Adipocyte (in vitro differentiated cells): ENCODE measurements at places on chromosomes 7 and 10.

DNA sequence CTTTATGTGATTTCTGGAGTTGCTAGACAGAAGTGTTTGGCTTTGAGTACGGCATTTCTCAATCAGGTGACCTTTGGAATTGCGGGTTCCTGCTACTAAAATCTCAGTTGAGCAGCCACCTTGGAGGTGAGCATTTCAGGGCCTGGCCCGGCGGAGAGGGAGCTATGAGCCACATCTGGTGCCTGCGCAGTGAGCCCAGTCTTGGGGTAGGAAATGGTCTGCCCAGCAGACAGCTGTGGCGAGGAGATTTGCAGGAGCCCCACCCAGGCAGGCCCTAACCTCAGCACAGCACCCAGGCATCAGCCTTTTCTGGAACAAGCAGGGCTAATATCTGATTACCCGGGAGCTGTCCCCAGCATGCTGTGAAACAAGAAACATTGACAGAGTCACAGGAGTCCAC lies 547.9 kb upstream of the FOXK1 start:
- no peak for DNase-seq

DNA sequence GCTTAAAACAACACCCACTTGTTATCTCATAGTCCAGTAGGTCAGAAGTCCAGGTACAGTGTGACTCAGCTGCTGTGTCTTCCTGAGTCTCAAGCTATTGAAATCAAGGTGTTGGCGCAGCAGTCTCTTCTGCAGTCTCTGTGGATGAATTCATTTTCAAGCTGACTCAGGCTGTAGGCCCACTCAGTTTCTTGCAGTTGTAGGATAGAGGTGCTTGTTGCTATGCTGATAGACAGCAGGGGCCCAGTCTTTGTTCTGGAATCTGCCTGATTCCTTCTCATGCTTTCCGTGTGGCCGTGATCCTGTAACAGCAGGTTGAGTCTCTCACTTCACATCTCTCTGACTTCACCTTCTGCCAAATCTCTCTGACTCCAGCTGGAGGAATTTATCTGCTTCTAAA lies 400.4 kb upstream of the POM121L12 start:
- DNase-seq = no peak

DNA sequence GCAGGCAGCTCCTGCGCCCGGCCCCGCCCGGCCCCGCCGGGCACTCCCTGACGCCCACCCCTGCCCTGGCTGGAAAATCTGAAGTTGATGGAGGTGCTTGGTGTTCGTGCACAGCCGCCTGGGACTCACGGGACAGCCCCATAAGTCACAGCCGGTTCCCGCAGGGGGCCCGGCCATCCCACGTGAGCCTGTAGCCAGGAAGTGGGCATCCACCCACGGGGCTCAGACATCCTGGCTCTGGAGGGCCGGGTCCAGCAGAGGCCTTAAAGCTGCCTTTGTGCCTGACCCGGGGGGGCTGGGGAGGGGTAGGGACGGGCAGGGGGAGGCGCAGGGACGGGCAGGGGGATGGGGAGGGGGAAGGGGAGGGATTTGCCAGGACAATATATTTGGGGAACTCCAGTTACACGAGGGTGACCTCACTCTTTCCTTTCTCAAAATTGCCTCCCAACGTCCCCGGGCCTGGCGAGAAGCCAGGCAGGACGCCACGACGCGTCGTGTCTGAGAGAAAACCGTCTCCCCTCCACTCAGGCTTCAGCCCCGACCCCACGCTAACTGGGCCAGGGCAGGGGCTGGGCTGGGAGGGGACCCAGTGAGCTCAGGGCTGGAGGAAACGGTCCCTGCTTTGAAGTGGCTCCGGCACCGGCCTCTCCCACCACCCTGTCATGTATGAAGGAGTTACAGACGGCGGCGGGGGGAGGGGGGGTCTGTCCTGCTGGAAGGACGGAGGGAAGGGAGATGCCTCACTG lies 82.1 kb upstream of the PDGFA start:
- peak; percentile 14 for DNase-seq

DNA sequence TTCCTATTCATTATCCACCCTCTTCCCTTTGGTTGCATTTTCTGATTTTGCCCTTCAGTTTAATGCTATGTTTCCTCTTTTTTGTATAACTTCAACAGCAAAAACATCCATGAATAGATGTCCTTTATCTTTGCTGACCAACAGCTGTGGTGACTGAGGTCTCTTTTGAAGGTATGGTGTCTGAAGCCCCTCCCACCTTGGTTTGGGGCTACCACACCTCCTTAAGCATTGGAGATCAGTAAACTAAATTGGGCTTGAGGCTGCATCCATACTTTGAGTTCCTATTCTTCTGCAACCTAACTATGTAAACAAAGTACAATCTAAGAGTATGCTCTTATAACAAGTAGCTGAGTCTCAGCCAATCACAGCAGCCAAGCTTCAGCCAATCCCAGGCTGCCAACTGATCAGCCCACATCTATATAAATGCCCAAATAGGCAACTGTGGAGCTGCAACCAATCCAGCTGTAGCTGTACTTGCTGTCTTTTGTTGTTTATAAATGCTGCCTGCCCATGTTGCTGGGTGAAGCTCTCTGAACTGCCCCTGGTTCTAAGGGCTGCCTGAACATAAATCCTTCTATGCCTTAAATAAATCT lies 69.4 kb upstream of the PDLIM1 start:
- DNase-seq = peak; percentile 5

DNA sequence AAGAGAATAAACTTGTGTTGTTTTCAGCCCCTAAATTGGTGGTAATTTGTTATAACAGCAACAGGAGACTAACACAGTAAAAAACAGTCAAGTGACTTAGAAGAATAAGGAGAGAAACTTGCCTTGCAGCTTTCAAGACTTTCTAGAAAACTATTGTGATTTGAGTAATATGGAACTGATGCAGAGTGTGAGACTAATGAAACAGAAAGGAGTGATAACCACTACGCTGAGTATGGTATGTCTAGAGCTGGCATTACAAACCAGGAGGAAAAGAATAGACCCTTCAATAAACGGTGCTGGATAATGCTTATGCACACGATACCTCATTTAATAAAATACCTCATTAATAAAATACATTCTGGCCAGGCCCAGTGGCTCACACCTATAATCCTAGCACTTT lies 99.9 kb downstream of the CREM start:
- no peak for DNase-seq

- no peak for DNase-seq
These were observed 479.7 kb downstream of the ATRNL1 start for GRCh38 chr10:115572740-115573455.
